Activated B cell treated with CpG ODN at 0.5 μM for 24 hours (primary cell): ENCODE measurements at places on chromosomes 6 and 20. TPM values are rescaled to one million over a fixed set of nuclear protein-coding genes. Genes with fewer than 3 reads are reported as not detected.

- H3K4me3 ChIP-seq: no peak overlapping the region
- H3K4me1 ChIP-seq: no peaks in the 10 kb centered on the region
- no peak for DNase-seq
- no peak overlapping the region for H3K27ac ChIP-seq
- H3K27me3 ChIP-seq: peaks cover 4% of the 10 kb centered on the region
Measured at GRCh38 chr6:1136415-1136774, 175.5 kb upstream of the FOXQ1 start.

- H3K4me3 ChIP-seq: no peak overlapping the region
- no peak overlapping the region for H3K27ac ChIP-seq
- H3K27me3 ChIP-seq: no peaks in the 10 kb centered on the region
- H3K4me1 ChIP-seq: no peaks in the 10 kb centered on the region
- no peaks in the 10 kb centered on the region for H3K36me3 ChIP-seq
- DNase-seq: no peak
Measured at GRCh38 chr6:47027315-47027714, 14.8 kb downstream of the ADGRF1 start.

GRCh38 chr6:137763886-137764285 is 103.2 kb upstream of the TNFAIP3 start:
- H3K4me1 ChIP-seq: peaks cover 21% of the 10 kb centered on the region
- no peaks in the 10 kb centered on the region for H3K27me3 ChIP-seq
- H3K36me3 ChIP-seq: no peaks in the 10 kb centered on the region
- no peak overlapping the region for H3K4me3 ChIP-seq
- DNase-seq: no peak

- no peak for DNase-seq
- peaks cover 7% of the 10 kb centered on the region for H3K27me3 ChIP-seq
- H3K4me1 ChIP-seq: no peaks in the 10 kb centered on the region
- no peaks in the 10 kb centered on the region for H3K36me3 ChIP-seq
- no peak overlapping the region for H3K4me3 ChIP-seq
Measured at GRCh38 chr6:3569816-3570215, 113.0 kb upstream of the SLC22A23 start.

DNA sequence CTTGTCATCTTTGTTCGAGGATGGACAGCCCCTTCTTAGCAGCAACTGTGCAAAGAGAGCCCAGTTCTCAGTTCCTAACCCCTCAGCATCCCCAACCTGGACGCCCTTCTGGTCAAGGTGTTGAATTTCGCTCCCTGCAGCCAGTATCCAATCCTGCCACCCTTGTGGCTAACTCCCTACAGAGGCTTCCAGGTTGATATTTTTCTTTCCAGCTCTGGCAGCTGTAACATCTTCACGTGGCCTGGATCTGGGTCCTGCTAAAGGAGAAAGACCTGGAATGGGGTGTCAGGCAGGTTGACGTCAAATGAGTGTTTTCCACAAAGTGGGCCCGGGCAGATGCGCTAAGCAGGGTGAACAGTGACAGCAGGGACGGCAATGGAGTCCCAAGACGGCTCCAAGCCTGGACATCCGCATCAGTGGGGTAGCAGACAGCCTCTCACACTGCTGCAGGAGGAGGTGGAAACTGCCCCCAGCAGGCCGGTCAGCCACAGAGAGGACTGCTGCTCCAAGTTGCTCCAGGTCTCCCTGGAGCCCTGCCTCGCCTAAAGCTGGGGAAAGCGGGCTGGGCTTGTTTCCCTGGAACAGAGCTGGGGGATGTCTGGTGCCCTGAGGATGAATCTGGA is 1.0 kb upstream of the YTHDF1 start:
- H3K4me3 ChIP-seq: peak overlapping the region; percentile 77
- H3K27ac ChIP-seq: peak overlapping the region; percentile 84
- peaks cover 4% of the 10 kb centered on the region for H3K27me3 ChIP-seq
- DNase-seq: no peak

Gene BACH2
- 79.6 and 90.4 TPM in 2 replicates for total RNA-seq

- no peaks in the 10 kb centered on the region for H3K36me3 ChIP-seq
- H3K27me3 ChIP-seq: peaks cover 61% of the 10 kb centered on the region
- H3K27ac ChIP-seq: no peak overlapping the region
- H3K4me3 ChIP-seq: no peak overlapping the region
- H3K4me1 ChIP-seq: peaks cover 8% of the 10 kb centered on the region
- no peak for DNase-seq
Measured at GRCh38 chr6:167683028-167683862, 143.5 kb upstream of the AFDN start.

Gene DLGAP4
- total RNA-seq: 36.4 and 38.7 TPM in 2 replicates

Gene SIRPA
- total RNA-seq: 10.1 and 10.2 TPM in 2 replicates

DNA sequence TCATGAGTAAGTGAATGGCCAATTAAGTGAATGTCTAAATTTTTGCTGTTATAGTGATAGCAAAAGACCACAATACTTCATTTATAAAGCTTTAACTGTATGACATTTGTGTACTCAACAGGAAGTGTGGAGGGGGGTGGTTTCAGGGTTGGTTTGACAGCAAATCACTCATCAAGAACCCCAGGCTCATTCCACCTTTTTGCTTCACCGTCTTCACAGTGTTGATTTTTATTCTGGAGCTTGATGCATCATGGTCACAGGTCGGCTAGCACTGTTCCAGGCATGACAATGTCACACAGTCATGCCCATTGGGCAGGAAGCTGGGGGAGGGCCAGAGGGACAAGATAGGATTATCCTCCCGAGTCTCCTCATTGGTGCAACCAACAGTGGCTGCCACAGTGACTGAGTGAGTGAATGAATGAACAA is 75.0 kb downstream of the MDGA1 start:
- DNase-seq: no peak
- H3K27me3 ChIP-seq: peaks cover 4% of the 10 kb centered on the region
- peak overlapping the region; percentile 50 for H3K4me3 ChIP-seq
- H3K27ac ChIP-seq: peak overlapping the region; percentile 57
- H3K36me3 ChIP-seq: no peaks in the 10 kb centered on the region

Gene MUC22
- not detected in 2 replicates for total RNA-seq

DNA sequence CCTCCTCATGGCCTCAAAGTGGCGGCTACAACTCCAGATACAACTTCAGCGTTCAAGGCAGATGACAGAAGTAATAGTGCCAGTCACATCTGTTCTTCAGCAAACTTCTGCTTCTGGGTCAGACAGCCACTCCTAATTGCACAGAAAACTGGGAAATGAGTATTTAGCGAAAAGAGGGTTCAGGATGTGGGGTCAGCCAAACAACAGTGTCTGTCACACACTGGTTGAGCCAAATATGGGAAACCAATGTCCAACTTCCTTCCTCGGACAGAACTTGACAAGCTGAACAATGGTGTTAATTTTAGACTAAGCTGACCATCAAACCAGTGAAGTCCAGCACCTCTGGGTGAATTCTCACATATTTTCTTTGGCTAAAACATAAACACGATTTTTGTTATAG is 22.1 kb downstream of the NUDT3 start:
- no peak overlapping the region for H3K4me3 ChIP-seq
- peaks cover 36% of the 10 kb centered on the region for H3K4me1 ChIP-seq
- H3K27ac ChIP-seq: no peak overlapping the region

DNA sequence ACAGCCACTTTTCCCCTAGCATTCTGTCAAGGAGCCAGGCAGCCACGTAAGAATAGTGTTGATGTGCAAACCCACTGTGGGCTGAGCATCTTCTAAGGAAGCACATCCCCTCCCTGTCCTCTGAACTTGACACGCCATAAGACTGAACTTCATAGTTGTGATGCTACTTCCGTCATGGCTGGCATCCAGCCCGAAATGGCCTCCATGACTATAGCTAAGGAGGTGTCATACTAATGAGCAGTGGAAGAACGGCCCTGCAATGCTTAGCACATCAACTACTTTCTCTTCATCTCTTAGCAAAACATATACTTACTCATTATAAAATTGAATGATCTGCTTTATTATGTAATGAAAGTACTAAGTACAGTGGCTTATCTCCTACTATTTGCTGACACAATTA is 110.2 kb downstream of the GJA10 start:
- H3K4me3 ChIP-seq: no peak overlapping the region
- no peaks in the 10 kb centered on the region for H3K27me3 ChIP-seq
- no peak for DNase-seq
- H3K27ac ChIP-seq: no peak overlapping the region
- peaks cover 32% of the 10 kb centered on the region for H3K36me3 ChIP-seq

- H3K36me3 ChIP-seq: no peaks in the 10 kb centered on the region
- H3K27ac ChIP-seq: no peak overlapping the region
- H3K4me3 ChIP-seq: no peak overlapping the region
- no peaks in the 10 kb centered on the region for H3K27me3 ChIP-seq
- DNase-seq: no peak
Measured at GRCh38 chr6:113818578-113818977, 38.6 kb upstream of the MARCKS start.

DNA sequence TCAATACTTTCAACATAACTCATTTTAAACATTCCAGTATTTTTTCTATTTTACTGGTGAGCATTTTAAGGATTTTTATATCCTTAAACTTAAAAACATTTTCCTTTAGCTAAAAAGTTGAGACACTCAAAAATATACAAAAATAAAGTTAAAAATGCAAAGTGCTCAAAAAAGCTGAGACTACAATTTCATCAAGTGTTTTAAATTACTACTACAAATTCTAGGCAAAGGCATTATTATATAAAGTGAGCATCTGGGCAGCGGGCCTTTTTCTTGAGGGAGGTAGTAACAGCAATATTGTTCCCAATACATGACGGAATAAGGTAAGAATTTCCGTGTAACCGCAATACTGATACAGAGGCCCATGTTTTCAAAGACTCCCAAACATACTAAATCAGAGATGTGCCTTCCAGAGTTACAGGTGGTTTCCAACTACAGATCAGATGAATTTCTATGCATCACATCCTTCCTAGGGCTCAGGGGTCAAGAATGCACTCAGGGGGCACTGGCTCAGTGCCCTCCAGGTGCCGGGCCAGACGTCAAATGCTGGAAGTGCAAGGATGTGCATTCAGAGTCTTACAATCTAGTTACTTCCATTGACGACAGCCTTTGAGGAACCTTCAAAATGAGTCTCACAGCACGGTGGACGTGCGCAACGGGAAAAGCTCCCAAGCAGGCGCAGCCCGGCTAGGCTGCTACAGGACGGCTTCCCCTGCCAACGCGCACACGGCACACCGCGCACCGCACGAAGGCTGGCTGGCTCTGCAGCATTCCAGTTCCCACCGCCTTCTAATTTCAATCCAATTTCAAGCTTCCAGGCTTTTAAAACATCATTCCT is 1.7 kb downstream of the PHF10 start:
- peak; percentile 33 for DNase-seq
- H3K4me3 ChIP-seq: peak overlapping the region; percentile 82
- H3K27ac ChIP-seq: peak overlapping the region; percentile 89
- H3K4me1 ChIP-seq: peaks cover 30% of the 10 kb centered on the region

DNA sequence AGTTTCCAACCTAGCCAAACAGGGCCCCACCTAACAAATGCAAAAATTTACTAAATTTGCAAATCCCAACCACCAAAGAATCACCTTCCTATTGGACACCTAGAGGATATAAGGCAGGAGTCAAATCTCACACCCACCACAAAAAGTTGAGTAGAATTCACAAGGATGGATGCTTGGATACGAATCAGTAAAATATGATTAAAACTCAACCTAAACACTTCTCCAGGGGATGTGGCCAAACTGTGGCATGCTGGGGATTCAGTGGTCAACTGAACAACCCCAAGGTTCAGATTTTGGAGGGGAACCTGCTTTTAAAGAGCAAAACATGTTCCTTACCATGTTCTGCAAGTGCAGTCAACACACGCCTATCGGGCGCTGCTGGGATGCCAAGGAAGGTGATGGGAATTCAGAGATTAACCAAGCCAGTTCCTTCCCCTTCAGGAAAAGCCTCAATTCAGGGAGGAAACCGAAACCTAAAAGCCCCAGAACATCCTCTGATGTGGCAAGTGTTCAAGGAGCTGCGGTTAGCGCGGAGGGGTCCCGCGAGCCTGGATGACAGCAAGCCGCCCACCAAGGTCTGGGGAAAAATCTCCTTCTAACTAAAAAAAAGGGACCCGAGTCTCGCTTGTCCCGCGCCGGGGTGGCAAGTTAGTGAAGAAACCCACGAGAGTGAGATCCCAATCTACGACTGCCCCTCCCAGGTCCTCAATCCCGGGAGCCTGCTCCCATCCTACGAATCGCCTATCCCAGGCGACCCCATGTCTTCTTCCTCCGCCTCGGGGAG is 902 bp downstream of the SAMHD1 start:
- H3K36me3 ChIP-seq: peaks cover 10% of the 10 kb centered on the region
- peaks cover 24% of the 10 kb centered on the region for H3K4me1 ChIP-seq
- H3K27ac ChIP-seq: peak overlapping the region; percentile 57
- peak overlapping the region; percentile 96 for H3K4me3 ChIP-seq
- H3K27me3 ChIP-seq: no peaks in the 10 kb centered on the region

DNA sequence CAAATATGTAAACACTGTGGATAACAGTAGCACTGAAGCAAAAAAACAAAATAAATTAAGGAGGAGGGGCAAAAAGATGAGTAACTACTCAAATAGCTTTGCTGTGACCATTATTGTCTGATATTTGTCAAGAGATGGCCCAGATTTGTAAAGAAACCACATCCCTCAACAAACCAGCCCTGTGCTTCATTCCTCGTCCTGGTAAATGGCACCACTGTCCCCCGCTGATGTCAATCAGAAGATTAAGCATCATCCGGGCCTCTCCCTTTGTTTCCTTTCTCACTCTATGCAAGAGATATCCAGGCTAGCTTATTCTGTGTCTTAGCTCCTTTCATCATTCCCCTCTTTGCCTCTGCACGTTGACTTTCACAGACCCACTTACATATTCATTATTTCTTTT is 259.0 kb downstream of the SYNE1 start:
- H3K36me3 ChIP-seq: no peaks in the 10 kb centered on the region
- H3K4me3 ChIP-seq: no peak overlapping the region
- H3K27me3 ChIP-seq: peaks cover 11% of the 10 kb centered on the region
- no peak overlapping the region for H3K27ac ChIP-seq

Gene PXDC1
- total RNA-seq: 3.8 and 3.9 TPM in 2 replicates

- H3K27ac ChIP-seq: no peak overlapping the region
- no peaks in the 10 kb centered on the region for H3K27me3 ChIP-seq
- H3K36me3 ChIP-seq: no peaks in the 10 kb centered on the region
- no peak overlapping the region for H3K4me3 ChIP-seq
- DNase-seq: no peak
Measured at GRCh38 chr20:16942756-16943155, 194.6 kb downstream of the OTOR start.

Gene UNC5CL
- total RNA-seq: 1.7 and 2.2 TPM in 2 replicates
